ENCODE measurements at places on chromosomes 13 and 19. TPM values are rescaled to one million over a fixed set of nuclear protein-coding genes. Genes with fewer than 3 reads are reported as not detected.

The PCSK4 gene
- total RNA-seq: 1.3 TPM

The APOC4 gene
- total RNA-seq: not detected

The NLRP11 gene
- not detected for total RNA-seq

The TEAD2 gene
- total RNA-seq: 44.1 TPM

The ZNF470 gene
- total RNA-seq: 4.3 TPM

The REEP6 gene
- 1.9 TPM for total RNA-seq

- no peak for DNase-seq
Observed at GRCh38 chr13:88919970-88920628, 1248.9 kb downstream of the SLITRK5 start.

GRCh38 chr19:19540715-19541515, 2.9 kb downstream of the CILP2 start:
- no peak for DNase-seq

- no peak for DNase-seq
Observed at GRCh38 chr13:90710164-90710759, 637.2 kb upstream of the MIR17HG start.

DNA sequence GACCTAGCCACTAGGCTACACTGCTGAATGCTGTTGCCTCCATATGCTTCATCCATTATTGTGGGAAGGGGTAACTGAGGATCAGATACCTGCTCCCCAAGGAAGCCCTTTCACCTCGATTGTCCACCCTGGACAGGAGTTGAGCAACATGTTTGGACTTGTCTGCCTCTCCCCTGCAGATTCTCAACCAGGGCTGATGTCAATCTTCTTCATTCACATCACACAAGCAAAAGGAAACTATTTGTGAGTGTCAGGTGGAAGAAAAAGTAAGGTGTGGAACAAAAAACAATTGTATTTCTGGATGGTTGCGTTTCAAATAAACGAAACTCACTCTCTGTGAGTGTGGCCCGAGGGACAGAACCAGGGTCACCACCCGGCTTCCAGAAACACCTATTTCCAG, 29.5 kb upstream of the MUC16 start:
- DNase-seq: no peak

DNA sequence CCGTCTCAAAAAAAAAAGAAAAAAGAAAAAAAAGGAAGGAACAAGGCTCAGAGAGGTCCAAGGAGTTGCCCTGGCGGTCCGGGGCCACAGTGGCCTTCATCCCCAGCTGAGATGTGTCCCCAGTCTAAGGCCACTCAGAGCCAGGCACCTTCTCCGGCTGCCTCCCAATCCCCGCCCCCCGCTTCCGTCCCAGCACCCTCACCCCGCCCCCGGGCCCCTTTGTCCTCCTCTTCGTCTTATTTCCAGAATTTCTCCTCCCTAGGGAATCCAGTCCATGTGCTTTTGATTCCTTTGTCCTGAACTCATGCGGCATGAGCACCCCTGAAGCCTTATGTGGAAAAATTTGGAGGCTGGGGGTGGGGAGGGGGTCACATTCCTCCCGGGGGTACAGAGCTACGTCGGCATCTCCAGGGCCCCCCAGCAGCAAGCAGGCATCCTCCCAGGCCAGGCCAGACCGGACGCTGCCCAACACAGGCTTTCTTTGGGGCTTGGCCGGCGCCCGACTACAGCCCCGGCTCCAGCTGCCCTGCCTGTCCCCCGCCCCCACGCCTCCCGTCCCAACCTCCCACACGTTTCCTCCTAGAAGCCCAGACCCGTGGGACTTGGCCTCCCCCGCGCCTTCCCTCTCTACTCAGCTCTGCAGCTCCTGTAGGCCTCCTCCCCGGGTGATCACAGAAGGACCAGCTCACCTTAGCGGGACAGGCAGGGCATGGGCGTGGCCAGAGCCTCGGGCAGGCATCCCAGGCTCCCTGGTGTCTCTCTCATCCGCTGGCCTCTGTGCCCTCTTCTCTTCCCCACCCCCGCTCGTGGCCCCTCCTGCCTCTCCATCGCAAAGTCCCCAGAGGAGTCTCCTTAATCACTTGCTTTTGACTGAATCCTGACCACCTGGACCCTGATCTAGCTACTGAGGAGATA, 17.8 kb upstream of the ADGRE5 start:
- peak; percentile 86 for DNase-seq

- DNase-seq: no peak
Observed at GRCh38 chr19:10021863-10022262, 8.6 kb downstream of the RDH8 start.

GRCh38 chr19:28685802-28686201, 527.1 kb downstream of the UQCRFS1 start:
- DNase-seq: no peak

DNA sequence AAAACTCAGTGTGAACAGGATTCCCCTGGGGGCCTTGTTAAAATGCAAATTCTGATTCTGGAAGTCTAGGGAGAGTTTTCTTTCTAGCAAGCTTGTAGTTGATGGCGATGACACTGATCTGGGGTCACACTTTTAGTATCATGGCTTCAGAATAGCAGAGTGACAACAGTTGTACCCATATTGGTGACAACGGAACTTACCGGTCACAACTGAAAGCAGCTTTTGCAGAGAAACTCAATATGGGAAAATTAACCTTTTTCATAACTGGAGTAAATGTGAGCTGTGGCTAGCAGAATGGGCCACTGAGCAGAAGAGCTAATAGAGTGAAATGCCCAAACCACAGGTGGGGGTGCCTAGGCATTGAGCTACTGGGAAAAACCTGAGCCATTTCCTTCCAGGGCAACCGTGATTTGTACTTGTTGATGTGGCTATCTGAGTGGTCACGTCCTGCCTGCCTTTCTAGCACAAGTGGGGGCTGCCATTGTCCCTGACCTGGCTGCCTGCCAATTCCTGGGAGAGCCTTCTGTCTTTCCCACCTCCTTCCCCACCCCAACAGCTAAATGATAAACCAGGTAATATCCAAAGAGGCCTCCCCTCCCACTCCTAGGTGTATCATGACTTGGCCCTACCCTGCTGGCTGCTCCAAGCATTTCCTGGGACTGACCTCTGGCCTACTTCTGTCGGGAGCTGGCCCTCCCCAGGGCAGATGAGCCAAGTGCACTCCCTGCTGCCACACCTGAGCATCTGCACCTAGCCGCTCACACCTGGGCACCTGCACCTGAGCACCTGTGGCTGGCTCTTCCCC, 1.7 kb upstream of the SLC10A2 start:
- no peak for DNase-seq

DNA sequence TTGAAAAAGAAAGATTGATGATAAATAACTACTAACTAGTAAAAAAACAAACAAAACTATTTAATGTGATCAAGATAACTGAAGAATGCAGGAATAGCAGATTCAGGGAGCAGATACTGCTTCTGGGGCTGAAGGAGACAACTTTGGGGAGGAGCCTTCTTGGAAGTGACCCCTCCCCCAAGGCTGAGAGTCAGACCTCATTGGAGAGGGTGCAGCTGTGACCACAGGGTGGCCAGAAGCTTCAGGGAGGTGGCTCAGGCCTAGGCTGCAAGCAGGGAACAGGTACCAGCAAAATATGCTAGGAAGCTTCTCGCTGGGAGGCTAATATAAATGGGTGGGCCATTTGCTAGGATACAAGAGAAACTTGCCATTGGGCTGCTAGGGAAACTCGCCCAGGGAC, 149.9 kb downstream of the MYO16 start:
- DNase-seq: no peak

All from left ventricle myocardium inferior (tissue), 1 donor.